ENCODE measurements at places on chromosomes 5 and 9.

- no peak overlapping the region for H3K4me3 ChIP-seq
- H3K27me3 ChIP-seq = no peaks in the 10 kb centered on the region
- H3K27ac ChIP-seq = no peak overlapping the region
Observed at GRCh38 chr5:119327018-119327417, 28.8 kb upstream of the TNFAIP8 start.

GRCh38 chr9:107546859-107547258, 57.3 kb upstream of the KLF4 start:
- no peaks in the 10 kb centered on the region for H3K36me3 ChIP-seq
- DNase-seq = no peak
- H3K4me3 ChIP-seq = no peak overlapping the region
- H3K27ac ChIP-seq = no peak overlapping the region
- peaks cover 7% of the 10 kb centered on the region for H3K4me1 ChIP-seq

- H3K27ac ChIP-seq = peak overlapping the region; percentile 49
- peaks cover 7% of the 10 kb centered on the region for H3K4me1 ChIP-seq
- H3K4me3 ChIP-seq = no peak overlapping the region
- H3K36me3 ChIP-seq = no peaks in the 10 kb centered on the region
Observed at GRCh38 chr5:179327021-179327735, 18.1 kb downstream of the ADAMTS2 start.

DNA sequence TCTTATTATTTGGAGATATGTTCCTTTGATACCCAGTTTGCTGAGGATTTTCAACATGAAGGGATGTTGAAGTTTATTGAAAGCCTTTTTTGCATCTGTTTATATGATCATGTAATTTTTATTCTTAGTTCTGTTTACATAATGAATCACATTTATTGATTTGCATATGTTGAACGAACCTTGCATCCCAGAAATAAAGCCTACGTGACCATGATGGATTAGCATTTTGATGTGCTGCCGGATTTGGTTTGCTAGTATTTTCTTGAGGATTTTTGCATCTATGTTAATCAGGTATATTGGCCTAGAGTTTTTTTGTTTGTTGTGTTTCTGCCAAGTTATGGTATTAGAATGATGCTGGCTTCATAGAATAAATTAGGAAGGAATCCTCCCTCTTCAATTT, 161.4 kb upstream of the ITGA1 start:
- H3K27ac ChIP-seq = no peak overlapping the region
- H3K27me3 ChIP-seq = no peaks in the 10 kb centered on the region
- H3K4me1 ChIP-seq = no peaks in the 10 kb centered on the region
- H3K36me3 ChIP-seq = no peaks in the 10 kb centered on the region
- no peak for DNase-seq

GRCh38 chr9:33044677-33045282, 19.7 kb downstream of the DNAJA1 start:
- H3K4me1 ChIP-seq = no peaks in the 10 kb centered on the region
- H3K27me3 ChIP-seq = no peaks in the 10 kb centered on the region
- H3K4me3 ChIP-seq = peak overlapping the region; percentile 72
- H3K27ac ChIP-seq = peak overlapping the region; percentile 94
- peaks cover 47% of the 10 kb centered on the region for H3K36me3 ChIP-seq
- no peak for DNase-seq
